KBM-7 (cell line): ENCODE measurements at places on chromosomes 2 and 18.

DNA sequence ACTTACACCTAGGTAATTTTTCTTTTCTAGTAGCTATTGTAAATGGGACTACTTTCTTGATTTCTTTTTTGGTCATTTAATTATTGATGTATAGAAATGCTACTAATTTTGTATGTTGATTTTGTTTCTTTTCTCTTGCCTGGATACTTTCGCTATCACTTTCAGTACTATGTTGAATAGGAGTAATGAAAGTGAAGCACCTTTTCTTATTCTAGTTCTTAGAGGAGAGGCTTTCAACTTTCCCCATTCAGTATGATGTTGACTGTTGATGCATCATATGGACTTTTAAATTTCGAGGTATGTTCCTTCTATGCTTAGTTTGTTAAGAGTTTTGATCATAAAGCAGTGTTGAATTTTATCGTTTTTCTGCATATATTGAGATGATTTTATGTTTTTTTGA, 142.5 kb downstream of the CDH19 start:
- DNase-seq: no peak

DNA sequence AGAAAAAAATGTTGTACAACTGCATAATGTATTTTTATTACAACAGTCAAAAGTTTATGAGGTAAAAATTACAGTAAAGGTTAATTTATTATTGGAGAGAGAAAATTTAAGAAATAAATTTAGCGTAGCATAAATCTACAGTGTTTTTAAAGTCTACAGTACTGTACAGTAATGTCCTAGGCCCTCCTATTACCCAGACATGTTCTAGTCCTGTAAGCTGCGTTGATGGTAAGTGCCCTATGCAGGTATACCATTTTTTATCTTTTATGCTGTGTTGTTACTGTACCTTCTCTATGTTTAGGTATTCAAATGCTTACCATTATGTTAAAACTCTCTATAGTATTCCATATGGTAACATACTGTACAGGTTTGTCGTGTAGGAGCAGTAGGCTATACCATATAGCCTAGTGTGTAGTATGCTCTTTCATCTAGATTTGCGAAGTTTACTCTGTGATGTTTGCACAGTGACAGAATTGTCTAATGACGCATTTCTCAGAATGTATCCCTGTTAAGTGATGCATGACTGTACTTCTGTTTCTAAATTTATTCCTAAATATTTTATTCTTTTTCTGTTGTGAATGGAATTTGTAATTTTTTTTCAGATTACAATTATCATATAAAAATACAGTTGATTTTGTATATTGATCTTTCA, 24.5 kb downstream of the ABI2 start:
- no peak for DNase-seq

DNA sequence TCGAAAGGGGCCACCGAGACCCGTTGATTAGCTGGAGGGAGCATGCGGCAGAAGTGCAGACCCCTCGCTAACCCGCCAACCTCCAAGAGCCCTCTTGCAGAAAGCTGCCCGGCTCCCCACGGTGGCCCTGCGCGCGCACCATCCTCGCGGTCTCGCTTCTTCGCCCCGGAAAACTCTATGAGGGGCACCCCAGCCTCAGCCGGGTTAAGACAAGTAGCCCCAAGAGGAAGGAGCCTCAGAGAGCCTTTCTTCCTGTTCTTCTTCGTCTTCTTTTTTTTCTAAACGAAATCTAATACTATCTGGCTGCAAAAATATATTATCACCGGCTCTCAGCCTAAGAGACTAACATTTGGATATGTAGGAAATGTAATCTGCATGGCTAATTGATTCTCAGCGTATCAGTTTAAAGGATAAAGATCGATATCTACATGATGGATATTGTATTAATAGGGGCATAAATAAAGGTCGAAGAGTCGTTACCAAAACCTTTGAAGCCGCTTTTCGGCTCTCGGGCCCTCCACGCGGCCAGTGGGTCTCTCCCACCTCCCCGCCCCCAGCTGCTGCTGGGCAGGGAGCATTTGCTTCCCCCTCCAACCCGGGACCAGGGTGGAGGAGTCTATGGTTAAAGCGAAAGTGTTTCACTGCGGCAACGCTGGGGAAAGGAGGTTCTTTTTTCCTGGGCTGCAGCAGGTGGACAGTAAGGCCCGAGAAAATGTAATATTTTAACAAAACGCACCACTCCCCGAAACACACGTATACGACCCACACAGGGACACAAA, 6.1 kb upstream of the PAX3 start:
- peak; percentile 72 for DNase-seq

DNA sequence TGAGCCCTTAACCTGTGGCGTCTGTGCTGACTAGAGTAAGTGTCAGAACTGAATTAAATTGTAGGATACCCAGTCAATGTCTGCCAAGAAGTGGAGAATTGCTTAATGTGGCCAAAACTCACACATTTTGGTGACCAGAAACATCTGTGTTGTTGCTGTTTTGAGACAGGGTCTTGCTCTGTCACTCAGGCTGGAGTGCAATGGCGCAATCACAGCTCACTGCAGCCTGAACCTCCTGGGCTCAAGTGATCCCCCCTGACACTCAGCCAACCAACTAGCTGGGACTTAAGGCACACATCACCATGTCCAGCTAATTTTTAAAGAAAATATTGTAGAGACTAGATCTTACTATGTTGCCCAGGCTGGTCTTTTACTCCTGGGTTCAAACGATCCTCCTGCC, 34.4 kb upstream of the RTN4 start:
- no peak for DNase-seq

- no peak for DNase-seq
These were observed 44.5 kb downstream of the LRATD1 start for GRCh38 chr2:14677039-14677438.

DNA sequence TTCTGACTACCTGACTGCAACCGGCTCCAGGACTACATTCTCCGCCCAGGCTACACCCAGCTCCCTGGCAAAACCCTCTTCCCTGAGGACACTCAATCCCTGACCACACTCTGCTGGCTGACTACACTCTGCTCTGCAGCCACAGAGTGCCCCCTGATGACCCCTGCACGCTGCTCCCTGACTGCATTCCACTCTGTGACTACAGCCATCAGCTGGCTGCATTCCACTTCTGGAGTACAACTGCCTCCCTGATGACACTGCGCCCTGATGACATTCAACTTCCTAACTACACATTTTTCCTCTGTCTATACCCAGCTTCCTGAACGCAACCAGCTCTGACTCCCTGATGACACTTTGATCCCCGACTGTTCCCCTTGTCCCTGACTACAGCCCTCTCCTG, 71.3 kb upstream of the NRXN1 start:
- DNase-seq: no peak

DNA sequence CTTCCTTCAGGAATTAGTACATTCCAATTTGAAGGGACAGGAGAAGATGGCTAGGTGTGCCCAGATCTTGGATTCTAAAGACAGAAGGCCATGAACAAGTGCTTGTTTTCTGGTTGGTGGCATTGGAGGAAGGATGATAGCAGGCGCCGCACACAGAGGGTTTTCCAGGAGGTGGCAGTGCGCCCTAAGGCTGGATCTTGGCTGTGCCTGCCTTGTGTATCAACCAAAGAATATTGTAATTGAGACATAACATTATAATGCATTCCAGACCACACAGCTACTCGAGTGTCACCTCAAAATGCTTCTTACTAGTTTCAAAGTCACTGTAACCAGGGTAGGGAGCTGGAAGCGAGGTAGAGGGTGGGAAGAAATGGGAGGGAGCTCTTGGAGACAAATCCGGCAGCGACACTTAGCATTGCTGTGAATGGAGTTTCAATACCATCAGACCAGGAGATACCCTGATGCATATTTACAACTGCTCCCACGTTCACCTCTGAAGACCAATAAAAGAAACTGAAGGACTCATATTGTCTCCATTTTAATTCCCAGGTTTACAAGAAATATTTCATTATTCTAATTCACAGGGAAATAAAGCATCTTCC, 42.5 kb downstream of the CPO start:
- peak; percentile 80 for DNase-seq

GRCh38 chr18:53567929-53568574, 656.4 kb downstream of the MBD2 start:
- DNase-seq: peak; percentile 51

DNA sequence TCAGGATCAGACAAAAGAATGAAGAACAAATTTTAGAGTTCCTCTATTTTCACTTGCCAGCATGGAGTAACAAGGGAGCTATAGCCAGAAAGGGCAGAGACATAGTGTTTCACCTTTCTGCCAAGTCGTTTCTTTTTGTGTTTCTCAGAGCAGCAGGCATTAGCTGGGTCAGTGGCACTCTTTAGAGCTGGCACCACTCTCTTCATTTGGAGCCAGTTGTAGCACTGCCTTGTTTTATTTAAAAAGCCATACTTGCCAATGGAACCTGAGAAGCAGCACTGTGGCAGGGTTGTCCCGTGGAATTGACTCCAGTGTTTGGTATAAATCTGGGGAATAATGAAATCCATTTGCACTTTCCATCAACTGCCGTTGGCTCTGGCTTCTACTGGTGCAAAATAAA, 64.0 kb downstream of the LRRTM4 start:
- DNase-seq: no peak

- peak; percentile 73 for DNase-seq
These were observed 139.4 kb downstream of the WDSUB1 start for GRCh38 chr2:159146996-159147666.
